ENCODE measurements at places on chromosomes 1 and 21.
A peak's percentile ranks its signal among the peaks of the same experiment; 100 is the strongest.

DNA sequence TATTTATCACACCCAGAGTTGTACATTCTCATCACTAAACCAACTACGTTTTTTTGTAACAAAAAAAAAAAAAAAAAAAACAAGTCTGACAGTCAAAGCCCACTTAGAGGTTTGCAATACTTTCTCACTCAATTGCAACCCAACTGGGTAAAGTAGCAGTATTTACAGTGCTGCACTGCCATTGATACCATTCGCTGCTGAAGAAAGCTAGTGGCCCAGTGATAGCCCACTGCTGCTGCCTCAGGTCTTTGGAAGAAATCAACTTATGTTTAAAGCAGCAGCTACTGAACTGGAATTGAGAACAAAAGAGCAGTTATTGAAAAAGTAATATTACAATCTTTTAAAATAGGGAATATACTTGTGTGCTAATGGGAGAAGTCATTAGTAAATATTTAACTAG is 2.7 kb downstream of the HNRNPU start:
- DNase-seq = no peak

GRCh38 chr1:246308533-246309075 is 198.5 kb downstream of the SMYD3 start:
- DNase-seq = no peak

GRCh38 chr1:51192213-51192843 is 43.7 kb upstream of the RNF11 start:
- peak; percentile 53 for DNase-seq

DNA sequence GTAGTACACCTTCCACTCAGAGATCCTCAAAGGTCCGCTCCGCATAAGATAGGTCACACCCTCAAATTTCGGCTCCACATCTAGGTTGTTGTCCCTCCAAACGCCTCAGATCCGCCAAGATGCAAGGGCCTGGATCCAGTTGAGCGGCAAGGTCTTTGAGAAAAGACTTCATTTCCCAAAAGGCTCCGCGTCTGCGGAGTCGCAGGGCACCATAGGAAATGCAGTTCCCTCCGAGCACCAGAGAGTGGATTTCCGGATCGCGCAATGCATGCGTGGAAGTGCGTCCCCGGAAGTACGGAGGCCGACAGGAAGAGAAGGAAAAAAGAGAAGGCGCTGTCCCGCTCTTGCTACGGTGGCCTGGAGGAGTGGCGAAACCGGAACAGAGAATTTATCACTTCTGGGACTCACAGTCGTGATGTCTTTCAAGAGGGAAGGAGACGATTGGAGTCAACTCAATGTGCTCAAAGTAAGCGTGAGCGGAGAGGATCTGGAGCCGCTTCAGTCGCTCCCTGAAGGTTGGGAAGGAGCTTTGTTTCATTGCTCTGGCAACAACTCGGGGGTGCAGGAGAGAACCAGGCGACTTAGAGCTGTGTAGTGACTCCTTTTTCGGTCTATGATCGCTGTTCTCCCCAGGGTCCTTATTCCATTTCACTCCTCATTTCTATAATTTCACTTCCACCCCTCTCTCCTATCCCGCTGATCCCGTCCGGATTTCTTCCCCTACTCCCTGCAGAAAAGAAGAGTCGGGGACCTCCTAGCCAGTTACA is at the start of the genes LYSMD1 and SCNM1:
Gene LYSMD1, minus strand, starts transcription at position 165 of the 767 bp plus-strand sequence. CDS start 644 bp downstream, outside the sequence.
Gene SCNM1, plus strand, starts transcription at position 407 of the 767 bp plus-strand sequence. Its CDS starts 9 bp downstream, at position 416.
- DNase-seq = peak; percentile 99

GRCh38 chr1:214280386-214281020 is 456 bp upstream of the SMYD2 start:
- no peak for DNase-seq

GRCh38 chr1:202745323-202745888 is 35.2 kb upstream of the SYT2 start:
- DNase-seq = no peak

- no peak for DNase-seq
Observed at GRCh38 chr1:150530491-150531159, 15.1 kb downstream of the FALEC start.

- DNase-seq = no peak
Observed at GRCh38 chr1:239884796-239885195, 206.9 kb upstream of the FMN2 start.

GRCh38 chr1:24957016-24957807 is 27.1 kb upstream of the RUNX3 start:
- DNase-seq = no peak

DNA sequence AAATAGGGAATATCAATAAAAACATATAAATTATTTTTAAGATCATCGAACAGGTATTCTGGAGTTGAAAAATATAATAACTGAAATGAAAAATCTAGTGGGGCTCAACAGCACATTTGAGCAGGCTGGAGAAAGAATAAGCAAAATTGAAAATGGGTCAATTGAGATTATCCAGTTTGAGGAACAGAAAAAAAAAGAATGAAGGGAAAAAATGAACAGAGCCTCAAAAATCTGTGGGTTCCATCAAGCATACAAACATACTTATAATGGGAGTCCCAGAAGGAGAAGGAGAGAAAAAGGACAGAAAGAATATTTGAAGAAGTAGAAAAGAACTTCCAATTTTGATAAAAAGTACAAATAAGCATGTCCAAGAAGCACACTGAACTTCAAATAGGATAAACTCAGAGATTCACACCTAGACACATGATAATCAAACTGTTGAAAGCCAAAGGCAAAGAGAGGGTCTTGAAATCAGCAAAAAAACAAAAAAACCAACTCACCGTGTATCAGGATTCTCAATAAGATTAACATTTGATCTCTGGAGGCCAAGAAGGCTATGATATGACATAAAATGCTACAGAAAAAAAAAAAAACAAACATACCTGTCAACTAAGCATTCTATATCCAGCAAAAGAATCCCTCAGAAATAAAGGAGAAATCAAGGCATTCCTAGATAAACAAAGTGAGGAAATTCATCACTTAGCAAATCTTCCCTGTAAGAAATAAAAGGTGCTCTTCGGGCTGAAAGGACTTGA is 5.4 kb upstream of the COQ8A start:
- DNase-seq = no peak

- no peak for DNase-seq
Observed at GRCh38 chr1:230074762-230075161, 7.7 kb downstream of the GALNT2 start.

DNA sequence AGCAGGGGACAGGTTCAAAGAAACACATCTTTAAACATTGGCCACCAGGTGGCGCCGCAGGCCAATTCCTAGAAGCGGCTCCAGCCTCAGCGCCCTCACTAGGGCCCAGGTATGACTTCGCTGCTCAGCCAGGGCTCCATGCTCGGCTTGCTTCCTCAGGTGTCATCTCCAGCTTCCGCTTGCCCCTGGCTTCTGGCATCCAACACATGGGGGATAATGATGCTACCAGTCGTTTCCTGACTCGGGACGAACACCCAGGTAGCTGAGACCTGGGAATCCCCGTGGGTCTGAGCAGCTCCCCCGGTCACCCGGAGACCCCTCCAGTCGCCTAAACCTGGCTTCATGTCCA is 8.5 kb upstream of the MEX3A start:
- DNase-seq = peak; percentile 52

- no peak for DNase-seq
Observed at GRCh38 chr1:30914931-30915330, 6.4 kb upstream of the SDC3 start.

DNA sequence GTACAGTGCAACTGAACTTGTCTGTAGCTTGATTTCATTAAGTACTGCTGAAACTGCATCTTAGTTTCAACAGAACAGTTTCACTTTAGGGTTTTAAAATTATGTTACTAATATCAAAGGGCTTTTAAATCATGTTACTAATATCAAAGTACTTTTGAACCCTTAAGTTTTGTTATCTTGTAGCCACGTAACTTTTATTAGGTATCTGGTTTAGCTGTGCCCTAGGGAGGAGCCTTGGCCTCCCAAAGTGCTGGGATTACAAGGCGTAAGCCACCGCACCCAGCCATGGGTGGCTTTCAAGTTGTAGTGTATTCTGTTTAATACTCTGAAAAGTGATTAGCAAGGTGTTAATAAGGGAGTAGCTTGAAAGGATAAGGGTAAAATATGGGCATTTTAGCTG is 2.0 kb downstream of the KDM4A start:
- DNase-seq = no peak

GRCh38 chr1:35557611-35558373 is at the start of gene NCDN:
Gene NCDN (plus strand): TSS chr1:35557799. CDS start chr1:35558191, 392 bp downstream.
- DNase-seq = peak; percentile 93

- DNase-seq = no peak
Observed at GRCh38 chr1:64578270-64578973, 108.5 kb downstream of the CACHD1 start.

- peak; percentile 98 for DNase-seq
Observed at GRCh38 chr1:58755468-58755872, 28.4 kb downstream of the JUN start.

GRCh38 chr1:193103759-193104501 is 1.3 kb downstream of the GLRX2 start:
- no peak for DNase-seq
